Stimulated activated CD4-positive, alpha-beta T cell treated with anti-CD3 and anti-CD28 coated beads, Interleukin-2, amount 100 ng/mL, for 48 hours (primary cell): ENCODE measurements at places on chromosomes 2 and 18.

DNA sequence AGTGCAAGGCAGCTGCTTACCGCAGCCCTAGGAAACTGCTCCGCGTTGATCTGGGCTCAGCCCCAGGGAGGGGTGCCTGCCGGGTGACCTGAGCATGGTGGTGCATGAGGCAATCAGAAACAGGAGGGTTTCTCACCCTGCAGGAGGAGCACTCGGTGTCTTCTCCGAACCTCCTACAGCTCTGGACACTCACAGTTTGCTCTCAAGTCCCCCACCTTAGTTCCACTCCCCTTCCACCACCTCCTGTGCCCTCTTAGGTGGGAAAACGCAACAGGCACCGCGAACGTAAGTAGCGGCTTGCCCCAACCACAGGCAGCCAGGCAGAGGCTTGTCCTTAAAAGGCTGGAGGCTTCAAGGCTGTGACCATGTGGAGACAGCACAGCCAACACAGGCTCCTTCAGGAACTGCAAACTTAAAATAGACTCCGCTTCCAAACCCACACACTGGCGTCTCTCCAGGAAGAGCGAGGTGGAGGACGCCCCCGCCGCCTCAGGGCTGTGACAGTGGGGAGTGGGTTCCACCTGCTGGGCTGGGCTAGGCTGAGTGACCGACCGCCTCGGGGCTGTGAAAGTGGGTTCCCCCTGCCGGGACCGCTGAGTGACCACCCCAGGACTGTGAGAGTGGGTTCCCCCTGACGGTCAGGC lies 71.6 kb downstream of the NDUFA10 start:
- no peak for DNase-seq

DNA sequence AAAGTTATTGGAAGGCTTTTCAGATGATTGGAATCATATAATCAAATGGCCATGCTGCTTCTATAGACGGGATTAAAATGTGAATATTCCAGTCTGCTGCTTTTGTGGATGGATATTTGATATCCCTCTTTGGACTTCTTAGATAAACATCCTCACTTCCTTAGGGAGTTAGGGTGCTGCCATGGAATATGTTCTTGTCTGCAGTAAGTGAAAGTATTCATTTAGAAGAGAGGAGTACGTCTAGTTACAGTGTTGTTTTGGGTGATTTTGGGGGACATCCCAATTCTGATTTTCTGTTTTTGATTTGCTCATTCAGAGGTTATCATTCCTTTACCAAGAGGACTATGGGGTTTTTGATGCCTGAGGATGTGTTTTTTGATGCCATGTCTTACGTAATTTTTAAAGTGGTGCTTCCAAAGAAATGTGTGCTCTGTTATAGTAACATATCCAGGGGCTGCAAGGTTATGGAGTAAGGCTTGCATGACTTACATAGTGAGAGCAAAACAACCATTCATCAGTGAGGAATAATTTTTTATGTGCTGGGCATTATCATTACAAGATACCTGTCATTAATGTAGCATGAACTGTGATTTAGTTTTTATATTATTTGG lies 33.6 kb downstream of the ASXL3 start:
- DNase-seq, result no peak

DNA sequence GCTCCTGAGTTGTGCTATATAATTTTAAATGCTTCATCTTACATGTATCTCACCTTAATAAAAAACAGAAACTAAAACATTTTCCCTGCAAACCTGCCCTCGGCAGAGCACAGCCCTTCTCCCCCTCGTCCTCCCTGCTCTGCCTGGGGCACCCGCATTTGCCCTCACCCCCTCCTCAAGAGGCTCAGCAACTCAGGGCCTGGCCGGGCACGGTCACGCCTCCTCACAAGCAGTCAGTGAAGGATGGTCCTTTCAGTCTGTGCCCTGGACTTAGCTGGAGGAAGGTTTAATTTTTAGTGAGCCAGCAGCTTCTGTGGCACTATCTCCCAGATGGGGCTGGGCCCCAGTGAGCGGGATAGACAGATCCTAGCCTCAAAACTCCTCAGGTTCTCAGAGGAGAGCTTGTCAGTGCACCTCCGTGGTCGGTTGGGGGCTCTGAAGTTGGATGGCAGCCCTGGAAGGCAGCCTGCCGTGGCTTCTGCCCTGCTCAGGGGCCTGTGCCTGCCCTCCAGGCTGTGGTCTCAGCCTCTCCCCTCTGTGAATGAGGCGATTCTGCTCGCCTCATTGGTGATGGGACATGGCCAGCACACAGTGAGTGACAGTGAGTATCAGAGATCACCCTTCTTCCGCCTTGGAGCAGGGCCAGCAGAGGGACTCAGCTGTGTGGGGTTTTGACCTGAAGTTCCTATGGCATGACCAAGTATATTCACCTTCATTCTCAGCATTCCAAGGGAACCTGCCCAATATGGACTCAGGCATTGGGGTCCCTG lies 56.3 kb upstream of the AFF3 start:
- no peak for DNase-seq

DNA sequence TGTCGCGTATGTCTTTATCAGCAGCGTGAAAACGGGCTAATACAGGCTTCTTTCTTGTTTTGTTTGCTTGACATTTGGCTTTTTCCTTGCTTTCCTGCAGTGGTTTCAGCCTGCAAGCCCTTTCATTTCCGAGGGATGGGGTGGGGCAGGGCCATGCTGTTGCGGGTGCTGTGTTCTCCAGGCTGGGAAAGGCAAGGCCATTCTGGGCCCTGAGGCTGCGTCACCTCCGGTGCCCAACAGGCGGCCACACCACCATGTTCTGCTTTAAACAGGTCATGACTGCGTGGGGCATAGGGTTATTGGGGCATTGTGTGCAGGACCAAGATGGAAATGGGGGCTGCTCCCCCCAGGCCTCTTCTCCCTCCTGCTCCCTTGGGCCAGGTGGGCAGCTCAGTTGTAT lies 38.6 kb upstream of the PLB1 start:
- DNase-seq, result no peak

DNA sequence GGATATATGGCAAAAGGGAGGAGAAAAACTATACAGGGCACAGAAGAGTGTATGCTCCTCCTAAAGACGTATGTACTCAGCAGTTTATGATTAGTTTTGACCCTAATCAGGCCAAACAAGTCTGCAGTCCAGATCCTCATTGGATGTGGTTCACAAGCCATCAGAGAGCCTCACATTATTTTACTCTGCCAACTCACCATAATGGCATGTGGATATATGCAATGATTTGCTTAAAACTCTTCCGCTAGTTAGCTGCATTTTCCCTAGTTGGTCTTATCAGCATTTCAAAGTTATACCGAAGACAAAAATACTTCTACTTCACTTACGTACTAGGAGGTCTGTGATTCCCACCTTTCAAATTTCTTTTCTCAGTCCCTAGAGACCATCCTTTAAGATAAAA lies 198.4 kb downstream of the CMPK2 start:
- no peak for DNase-seq

DNA sequence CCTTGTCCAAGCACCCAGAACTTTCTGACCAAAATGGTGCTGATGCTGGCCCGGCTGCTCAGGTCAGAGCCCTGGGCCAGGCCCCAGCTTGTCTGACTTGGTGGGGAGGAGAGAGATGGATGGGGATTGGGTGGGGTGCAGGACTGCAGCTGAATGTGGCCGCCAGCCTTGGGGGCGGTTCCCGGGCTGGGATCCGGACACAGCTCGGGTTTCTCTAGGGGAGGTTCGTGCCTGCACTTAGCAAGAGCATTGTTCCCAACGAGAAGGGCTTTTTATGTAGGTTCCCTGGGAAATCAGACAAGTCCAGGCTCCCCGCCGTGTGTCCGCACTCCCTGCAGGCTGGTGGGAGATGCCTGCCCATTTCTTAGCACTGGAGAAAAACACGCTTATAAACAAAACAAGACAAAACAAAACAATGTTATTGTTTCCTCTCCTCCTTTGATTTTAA lies 50.5 kb upstream of the HS6ST1 start:
- no peak for DNase-seq
